ENCODE measurements at places on chromosomes 16 and 17. TPM values are rescaled to one million over a fixed set of nuclear protein-coding genes. Genes with fewer than 3 reads are reported as not detected.

The LITAFD gene
- polyA plus RNA-seq: not detected

The LRRC46 gene
- polyA plus RNA-seq: not detected

The RGS11 gene
- polyA plus RNA-seq: not detected

The CACNG1 gene
- polyA plus RNA-seq: not detected

The GABARAP gene
- polyA plus RNA-seq: 982 TPM

The DHRS7C gene
- polyA plus RNA-seq: not detected

The LGALS9 gene
- polyA plus RNA-seq: 36.2 TPM

The TCAP gene
- not detected for polyA plus RNA-seq

GRCh38 chr17:55641676-55642081, 81.0 kb downstream of the TMEM100 start:
- no peak for DNase-seq

DNA sequence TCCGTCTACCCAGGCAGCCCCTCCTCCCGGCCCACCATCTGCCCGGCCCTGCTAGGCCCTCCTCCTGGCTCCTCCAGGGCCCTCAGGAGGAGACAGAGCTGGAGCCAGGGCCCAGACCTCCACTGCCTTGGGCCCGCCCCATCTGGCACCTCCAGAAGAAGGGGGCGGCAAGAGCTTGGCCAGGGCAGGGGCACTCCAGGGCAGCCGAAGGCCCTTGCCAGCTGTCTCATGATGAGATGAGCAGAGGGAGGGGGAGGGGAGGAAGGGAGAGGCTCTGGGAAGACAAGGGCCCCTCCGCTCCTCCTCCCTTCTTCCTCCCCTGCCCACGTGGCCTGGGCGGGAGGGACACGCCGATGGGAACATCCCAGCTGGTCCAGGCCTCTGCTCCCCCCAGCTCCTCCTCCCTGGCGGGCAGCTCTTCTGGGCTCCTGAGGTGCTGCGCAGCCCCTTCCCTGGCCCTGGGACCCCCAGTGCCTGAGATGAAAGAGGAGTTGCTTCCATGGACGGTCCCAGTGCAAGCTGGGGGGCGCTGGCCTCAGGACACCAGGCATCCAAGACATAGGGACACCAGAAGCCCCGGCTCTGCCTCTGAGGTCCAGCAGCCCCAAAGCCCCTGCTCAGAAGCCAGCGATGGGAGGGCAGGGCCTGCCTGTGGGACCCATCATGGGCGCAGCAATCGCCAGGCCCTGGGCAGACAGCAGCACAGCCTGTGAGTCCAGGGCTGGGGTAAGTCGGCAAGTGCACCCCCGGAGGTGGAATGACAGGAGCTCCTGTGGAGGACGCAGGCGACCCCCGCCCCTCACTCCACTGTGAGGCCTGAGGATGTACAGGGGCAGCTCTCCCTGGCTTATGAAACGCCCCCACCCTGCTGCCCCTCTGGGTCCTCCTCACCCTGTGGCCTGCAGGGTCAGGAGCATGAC, 23.6 kb upstream of the ENPP7 start:
- DNase-seq: no peak

DNA sequence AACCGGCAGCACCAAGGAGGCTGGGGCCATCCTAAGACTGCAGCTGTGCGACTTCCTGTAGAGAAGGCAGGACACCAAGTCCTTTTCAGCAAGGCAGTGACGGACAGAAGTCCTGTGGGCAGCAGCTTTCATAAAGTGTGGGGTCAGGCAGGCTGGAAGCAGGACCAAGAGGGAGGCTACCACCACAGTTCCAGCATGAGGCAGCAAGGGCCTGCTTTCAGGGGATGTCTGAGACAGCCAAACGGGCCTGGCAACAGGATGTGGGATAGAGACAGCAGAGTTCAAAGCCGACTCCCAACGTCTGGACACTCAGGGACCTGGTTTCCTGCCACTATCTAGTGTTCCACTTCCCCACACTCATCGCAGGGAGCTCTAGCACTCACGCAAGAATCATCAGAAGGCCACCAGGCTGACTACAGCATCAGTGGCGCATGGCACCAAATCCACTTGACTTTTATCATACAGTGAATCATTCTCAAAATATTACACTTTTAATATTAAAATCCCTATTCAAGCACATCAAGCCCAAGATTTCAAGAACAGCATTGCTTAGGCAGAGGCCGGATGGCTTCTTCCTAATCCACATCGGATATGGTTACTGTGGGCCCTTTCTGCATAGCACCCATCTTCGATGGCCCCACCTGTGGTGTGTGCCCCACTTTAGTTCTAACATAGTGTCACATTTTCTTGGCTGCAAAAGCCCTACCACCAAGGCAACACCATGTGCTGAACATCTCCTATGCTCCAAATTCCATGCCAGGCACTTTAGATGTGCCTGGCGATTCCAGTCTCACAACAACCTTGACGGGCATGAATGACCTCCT, 5.2 kb downstream of the USP7 start:
- DNase-seq: peak; percentile 28

- no peak for DNase-seq
Observed at GRCh38 chr17:18261146-18261515, 669 bp downstream of the MIEF2 start.

DNA sequence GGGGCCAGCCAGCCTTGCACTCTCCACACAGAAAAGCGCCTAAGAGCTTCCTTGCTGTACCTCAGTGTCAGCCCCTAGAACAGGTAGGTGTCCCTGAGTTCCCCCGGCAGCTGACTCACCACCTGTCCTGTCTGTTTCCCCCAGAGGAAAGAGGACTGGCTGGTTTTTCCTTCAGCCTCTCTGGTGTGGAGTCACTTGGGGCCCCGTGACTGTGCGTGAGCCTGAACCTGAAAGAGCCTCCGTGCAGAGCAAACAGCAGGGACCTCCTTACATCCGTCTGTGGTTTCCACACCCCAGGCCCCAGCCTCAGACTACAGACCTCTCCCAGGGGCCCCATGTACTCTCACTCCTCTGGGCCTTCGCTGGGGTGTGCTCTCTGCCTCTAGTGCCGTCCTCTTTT, 87.8 kb downstream of the GNAO1 start:
- peak; percentile 71 for DNase-seq

- DNase-seq: no peak
Observed at GRCh38 chr16:89013111-89013510, 36.1 kb upstream of the CBFA2T3 start.

- peak; percentile 60 for DNase-seq
Observed at GRCh38 chr17:17001874-17002520, 30.1 kb upstream of the TNFRSF13B start.

GRCh38 chr16:3023415-3023668, 400 bp downstream of the HCFC1R1 start:
- DNase-seq: no peak

DNA sequence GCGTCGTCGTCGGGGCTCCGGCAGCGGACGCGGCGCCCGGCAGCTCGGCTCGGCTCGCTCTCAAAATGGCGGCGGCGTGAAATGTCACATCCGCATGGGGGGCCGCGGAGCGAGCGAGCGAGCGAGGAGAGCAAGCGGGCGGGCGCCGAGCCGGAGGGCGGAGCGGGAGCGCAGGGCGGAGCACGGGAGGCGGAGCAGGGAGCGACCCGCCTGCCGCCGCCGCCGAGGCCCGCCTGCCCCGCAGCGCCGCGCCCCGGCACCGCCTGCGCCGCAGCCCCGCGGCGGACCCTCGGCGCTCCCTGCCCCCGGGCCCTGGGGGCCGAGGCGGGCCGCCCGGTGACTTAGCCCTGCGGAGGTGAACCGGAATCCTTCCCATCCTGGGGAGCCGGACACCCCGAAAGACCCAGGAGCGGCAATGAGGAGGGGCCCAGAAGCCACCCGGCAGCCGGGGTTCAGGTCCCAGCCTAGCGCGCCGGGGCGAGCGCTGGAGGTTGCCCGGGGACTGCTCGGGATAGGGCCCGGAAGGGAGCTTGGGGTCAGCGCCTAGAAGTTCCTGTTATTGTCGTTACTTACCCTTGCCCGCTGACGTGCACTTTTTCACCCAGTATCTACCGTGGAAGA, at the start of gene USP7:
Gene USP7 (minus strand): TSS at position 86 of the 621 bp plus-strand sequence. CDS start 621 bp downstream, outside the sequence.
- DNase-seq: peak; percentile 87

DNA sequence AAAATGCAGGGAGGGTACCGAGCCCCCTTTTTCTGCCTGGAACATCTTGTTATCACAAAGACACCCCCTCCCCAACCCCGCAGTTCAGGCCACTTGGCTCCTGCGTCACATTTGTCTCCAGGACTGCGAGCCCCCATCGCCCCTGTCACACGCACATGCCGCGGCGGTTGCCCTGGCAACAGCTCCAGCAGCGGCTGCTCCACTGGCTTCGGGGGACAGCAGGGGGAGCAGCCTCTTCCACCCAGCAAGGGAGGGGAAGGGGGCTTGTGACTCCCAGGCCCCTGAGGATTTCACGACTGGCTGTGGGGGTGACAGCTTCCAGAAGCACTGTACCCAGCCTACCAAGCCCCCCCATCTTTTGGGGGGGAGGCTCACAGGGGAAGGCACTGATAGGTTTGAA, 2.6 kb downstream of the BAIAP3 start:
- DNase-seq: no peak

- DNase-seq: no peak
Observed at GRCh38 chr16:9241177-9241576, 149.7 kb downstream of the HAPSTR1 start.

DNA sequence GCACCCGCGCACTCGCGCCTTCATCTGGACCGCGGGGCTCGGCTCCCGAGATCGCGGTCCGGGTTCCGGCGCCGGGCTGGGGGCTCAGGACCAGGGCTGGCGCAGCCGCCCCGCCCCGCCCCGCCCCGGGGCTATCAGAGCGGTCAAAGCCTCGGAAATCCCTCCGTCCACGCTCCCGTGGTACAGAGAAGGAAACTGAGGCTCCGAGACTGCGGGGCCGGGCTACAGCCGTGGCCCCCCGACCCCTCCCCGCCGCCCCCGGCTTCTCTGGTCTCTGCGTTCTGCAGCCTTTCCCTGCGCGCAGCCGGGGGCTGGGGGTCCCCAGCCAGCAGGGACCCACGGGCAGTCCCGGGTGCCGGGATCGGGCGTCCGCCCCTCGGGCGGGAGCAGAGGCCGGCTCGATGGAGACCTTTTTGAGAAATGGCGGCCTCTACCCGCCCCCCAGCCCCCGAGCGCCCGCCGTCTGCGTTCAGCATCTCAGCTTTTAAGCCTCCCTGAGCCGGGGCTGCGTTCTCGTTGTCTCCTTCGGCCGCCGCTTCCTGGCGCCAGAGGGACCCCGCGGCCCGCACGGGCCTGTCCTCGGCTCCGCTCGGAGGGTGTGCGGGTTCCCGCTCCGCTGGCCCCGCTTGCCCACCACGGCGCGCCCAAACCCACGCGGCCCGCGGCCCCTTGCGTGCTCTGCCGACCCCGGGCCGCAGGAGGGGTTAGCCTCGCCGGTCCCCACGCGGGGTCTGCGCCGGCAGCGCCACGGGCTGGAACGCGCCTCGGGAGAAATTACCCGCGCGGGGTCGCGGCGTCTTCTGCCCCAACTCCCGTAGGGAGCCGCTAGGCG, 1.5 kb upstream of the NPTX1 start:
- no peak for DNase-seq

DNA sequence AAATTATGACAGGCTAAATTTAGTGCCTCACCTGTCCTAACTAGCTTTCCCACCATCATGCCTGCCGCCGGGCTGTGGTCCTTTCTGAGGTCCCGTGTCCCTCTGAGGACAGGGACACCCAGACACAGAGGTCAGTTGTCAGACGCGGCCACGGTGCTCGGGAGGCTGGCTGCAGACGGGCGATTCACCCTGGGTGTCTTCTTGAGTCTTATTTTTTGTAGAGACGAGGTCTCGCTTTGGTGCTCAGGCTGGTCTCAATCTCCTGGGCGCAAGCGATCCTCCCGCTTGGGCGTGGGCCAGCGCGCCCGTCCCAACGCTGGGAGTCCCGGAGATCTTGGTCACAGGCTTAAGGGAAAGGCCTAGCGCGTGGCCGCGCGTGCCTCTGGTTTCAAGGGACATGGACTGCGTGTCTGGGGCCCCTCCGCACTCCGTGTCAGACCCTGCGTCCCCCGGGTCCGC, 797 bp upstream of the RAB11FIP3 start:
- no peak for DNase-seq

DNA sequence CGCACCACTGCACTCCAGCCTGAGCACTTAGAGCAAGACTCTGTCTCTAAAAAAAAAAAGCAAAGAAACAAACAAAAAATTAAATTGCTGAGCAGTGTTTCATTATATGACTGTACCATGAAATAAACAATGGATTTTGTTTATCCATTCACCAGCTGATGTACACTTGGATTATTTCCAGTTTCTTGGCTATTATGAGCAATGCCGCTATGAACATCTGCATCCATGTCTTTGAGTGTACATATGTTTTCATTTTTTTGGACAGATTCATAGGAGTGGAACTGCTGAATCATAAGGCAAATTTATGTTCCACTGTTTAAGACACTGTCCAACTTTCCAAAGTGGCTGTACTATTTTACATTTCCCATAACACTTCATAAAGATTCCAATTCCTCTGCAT, 8.0 kb downstream of the RNF157 start:
- no peak for DNase-seq

DNA sequence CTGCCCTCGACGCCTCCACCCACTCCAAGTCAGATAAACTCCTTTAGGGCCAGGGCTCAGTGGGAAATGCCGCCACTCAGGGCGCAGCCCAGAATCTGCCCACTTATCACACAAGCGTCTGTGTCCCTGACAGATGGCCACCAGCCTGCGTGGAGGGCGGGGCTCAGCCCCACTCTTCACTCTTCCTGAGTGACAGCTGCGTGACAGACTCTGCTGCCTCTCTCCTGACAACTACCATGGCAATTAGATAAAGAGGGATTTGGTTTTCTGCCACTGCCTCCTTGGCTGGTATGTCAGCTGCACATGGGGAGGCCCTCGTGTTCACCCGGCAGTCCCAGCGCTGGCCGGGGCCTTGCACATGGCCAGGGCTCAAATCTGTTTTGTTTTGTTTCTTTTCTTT, 96.2 kb downstream of the RTN4RL1 start:
- DNase-seq: no peak

- DNase-seq: no peak
Observed at GRCh38 chr17:50325906-50326305, 20.0 kb upstream of the XYLT2 start.

DNA sequence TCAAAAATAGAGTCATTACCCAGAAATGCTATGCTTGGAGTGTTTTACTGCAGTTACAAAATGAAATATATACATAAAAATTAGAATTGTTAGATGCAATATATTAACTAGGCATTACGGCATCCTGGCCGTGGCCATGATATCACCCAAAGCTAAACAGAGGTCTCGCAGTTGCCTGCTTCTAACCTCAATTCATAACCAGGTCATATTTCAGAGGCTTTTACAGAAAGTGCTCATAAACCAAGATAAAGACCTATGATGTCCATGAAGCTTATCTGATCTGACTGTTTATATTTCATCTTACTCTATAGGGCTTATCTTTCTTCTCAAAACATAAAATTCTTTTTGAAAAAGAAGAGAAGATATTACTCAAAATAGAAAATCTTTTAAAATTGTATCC, 664.5 kb upstream of the SALL1 start:
- DNase-seq: no peak

DNA sequence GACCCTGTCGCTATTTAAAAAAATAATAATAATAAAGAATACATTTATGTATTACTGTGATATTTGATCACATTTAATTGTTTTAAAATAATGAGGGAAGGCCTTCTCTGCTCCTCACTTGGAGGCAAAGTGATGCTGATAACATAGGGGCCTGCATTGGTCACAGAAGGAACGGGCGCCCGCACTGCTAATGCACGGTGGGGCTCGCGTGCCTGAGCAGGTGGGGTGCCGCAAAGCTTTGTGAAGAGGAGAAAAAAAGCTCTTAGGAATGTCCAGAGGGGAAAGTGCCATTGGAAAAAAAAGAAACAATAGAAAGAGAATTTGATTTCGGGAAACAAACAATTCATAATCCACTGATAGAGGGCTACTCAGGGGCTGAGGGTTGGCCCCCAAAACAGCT, 143.8 kb downstream of the ZNF423 start:
- DNase-seq: no peak
